ENCODE measurements at places on chromosomes 12 and 14.

- no peak for DNase-seq
Measured at GRCh38 chr12:51970904-51971646, 19.6 kb downstream of the ACVR1B start.

GRCh38 chr12:26768611-26769603, 64.1 kb downstream of the ITPR2 start:
- no peak for DNase-seq

- DNase-seq = no peak
Measured at GRCh38 chr14:79318371-79318770, 892.9 kb downstream of the DIO2 start.

DNA sequence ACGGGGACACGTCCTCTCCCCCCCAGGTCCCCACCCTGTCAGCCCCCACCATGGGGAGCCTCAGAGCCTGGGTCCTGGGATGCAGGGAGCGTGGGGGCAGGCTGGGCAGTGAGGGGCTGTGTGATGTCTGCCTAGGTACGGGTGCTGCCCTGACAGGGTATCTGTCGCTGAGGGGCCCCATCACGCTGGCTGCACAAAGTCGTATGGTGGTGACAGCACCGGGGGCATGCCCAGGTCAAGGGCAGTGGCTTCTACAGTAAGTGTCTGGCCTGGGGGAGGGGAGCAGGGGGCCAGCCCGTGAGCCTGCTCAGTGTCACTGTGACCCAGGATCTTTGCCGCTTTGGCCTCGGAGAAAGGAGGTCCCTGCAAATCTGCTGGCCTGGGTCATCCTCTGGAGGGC, 23.3 kb downstream of the PAPLN start:
- DNase-seq = no peak

DNA sequence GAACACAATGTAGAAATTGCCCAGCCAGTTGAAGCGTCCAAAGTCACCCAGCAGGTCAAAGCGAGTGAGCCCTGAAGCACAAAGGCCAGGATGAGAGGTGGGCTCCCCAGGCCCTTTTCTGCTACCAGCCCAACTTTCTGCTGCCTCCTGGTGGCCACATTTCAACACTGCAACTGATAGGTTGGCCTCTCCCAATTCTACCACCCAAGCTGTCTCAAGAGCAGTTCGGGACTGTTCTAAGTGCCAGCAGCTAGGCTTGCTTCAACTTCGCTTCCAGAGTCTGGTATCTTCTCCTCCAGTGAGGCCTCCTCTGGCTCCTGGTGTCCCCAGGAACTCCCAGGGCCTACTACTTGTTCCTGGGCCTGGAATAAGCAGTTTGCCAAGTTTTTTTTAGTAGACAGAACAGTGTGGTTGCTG, 3.4 kb upstream of the DHH start:
- DNase-seq = no peak

Measured in hypothalamus (tissue), 51 donors.